Tongue (tissue), 3 donors: ENCODE measurements at places on chromosomes 4 and X.
A peak's percentile ranks its signal among the peaks of the same experiment; 100 is the strongest.

GRCh38 chr4:86816501-86817273, 32.5 kb downstream of the SLC10A6 start:
- DNase-seq = peak; percentile 32

- peak; percentile 11 for DNase-seq
Observed at GRCh38 chr4:137819964-137820383, 287.7 kb upstream of the PCDH18 start.

DNA sequence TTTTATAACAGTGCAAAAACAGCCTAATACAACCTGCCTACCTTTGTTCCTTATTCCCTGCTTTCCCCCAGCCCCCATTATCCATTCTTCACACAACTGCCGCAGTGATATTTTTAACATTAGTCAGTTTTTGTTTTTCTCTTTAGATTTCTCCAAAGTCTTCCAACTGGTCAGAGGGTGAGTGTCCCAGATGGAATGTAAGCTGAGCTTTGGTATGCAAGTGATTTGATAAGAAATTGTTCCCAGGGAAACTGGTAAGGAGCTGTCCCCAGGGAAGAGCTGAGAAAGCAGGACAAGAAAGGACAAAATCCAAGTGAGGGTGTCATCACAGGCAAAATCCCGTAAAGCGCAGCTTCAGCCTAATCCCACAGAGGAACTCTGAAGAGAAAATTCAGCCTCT, 475.5 kb upstream of the ADGRL3 start:
- no peak for DNase-seq

- DNase-seq = no peak
Observed at GRCh38 chr4:8181844-8182243, 17.2 kb upstream of the SH3TC1 start.

GRCh38 chr4:113179996-113180395, 130.5 kb downstream of the ANK2 start:
- no peak for DNase-seq

DNA sequence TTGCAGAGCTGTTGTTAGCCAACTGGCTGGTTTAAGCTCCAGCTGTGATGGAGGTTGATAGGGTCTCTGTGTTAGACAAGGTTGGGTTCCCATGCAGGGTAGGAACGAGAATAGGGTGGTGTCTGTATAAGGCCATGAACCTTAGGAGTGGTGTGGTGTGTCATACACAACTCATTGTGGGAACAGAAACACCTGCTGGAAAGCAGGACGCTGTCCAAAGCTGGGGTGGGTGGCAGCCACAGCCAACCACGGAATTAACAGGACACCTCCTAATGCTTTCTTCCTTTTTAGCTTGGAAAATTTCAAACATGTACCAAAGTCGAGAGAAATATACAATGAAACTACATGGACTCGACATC, 94.4 kb downstream of the ARHGAP10 start:
- no peak for DNase-seq

DNA sequence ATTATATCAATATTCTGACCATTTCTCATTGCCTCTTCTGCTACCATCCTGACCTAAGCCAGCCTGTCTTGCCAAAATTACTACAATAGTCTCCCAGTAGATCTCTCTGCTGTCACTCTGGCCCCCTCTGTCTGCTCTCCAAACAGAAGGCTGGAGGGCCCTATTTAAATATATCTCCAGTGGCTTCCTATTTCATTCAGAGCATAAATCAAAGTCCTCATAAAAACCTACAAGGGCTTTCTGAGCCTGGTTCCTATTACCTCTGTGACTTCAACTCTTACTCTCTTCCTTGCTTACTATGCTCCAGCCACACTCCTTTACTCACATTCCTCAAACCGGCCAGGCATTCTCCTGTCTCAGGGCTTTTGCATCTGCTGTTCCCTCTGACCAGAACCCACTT, 19.0 kb downstream of the IGSF1 start:
- DNase-seq = no peak

DNA sequence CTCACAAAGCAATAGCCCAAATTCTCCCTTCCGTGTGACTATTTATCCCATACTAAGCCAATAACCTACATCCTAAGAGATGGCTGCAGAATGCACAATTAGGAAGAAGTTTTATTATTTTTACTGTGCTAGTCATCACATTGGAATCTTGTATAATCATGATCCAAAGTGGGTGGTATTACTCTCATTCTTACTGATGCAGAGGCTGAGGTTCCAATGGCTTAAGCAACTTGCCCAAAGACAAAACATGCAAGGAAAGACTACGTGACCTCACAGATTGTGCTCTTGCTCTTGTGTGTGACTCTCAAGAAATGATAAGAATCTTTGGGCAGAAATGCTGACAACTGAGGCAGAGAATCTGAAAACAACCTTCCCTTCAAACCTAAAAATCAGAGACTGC, 212.2 kb downstream of the LDB2 start:
- no peak for DNase-seq

DNA sequence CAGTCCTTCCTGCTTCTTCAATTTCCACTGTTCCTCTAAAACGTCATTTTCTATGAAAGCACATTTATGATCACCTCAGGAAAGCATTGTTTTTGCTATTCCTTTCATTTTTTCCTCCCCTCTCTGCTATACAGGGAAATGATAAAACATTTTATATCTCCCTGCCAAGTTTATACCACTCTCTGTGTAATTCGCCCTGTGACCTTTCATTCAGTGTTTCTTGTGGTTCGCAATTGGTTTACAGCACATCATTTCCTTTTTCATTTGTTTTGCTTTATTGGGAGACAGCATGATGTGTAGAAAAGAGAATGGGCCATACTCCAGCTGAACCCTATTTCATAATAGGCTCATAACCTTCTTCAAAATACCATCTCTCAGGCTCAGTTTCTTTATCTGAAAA, 99.9 kb upstream of the RAPGEF2 start:
- DNase-seq = no peak

DNA sequence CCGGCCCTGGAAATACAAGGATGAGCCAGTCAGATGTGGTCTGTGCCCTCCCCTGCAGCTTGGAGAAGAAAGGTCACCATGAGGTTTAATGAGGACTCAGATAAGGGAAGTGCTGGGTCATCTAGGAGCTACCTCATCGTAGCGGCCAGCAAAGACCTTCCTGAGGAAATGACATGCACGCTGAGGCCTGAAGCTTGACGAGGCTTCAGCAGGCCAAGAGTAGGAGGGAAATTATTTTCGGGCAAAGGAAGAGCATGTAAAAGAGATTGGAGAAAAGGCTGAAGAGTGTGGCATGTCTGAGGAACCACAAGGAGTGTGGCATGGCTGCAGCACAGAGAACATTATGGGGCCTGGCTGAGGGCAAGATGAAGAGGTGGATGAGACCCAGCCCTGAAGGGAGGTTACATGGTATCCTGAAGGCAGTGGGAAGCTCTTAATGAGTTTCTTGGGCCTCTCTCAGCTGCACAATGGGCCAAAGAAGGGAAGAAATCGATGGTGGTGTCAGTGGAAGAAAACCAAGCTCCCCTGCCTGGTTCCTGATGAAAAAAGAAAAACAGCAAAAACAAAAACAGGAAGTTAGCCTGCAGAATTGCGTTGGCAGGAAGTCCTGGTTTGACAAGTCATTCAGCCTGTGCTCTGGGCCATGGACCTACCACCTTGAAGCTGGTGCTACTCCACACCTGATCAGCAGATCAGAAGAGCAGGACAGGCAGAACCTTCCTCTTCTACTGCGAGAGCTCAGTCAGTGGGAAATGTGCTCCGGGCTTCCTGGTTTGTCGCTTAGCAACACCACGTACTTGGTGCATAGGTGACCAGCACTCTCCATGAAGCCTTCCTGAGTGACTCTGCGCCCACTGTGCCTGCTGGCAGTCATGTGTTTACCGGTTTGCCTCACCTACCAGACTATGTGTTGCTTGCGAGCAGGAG, 134.5 kb upstream of the KLF3 start:
- DNase-seq = no peak

DNA sequence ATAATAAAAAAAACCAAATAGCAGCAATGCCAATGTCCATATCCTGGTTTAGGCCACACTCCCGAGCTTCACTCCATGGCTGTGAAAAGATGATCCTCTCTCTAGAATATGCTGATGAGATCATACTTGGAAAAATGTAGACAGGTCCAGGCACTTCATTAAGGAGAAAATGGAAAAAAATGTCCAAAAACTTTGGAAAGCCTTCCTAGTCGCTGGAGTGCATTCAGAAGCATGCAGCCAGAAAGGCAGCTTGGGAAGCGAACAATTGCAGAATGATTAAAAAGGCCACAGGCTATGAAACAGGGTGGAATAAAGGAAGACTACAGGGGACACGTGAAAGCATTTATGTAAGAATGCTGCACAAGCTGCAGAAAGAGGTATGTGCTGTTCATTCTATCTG, 165.6 kb upstream of the HCCS start:
- DNase-seq = peak; percentile 73

DNA sequence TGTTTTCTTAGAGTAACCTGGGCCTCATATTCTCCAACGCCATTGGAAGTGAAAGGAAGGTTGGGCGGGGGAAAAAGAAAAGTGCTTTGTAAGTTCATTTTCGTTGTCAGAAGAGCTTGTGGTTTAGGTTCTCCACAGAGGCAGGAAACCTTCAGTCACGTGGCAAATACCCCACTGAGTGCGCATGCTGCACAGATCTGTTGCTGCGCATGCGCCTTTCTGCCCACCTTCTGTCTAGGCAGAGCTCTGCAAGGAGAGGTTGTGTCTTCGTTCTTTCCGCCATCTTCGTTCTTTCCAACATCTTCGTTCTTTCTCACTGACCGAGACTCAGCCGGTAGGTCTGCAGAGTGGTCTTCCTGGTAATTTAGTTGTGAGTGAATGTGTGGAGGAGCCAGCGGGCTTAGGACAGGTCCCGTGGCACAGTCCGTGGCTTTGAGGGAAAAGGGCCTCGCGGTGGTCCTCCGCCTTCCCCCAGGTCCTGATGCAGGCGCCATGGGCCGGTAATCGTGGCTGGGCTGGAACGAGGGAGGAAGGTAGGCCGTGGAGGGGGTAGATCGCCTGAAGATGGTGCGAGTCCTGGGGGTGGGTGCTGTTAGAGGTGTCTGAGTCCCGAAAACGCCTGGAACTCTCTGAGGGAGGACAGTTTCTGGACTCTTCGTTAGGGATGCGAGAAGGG, at the start of gene PAGE5:
TSS of gene PAGE5 (plus strand) at position 228 of the 676 bp plus-strand sequence. CDS start 1,037 bp downstream, outside the sequence.
- no peak for DNase-seq

- DNase-seq = no peak
Observed at GRCh38 chr4:182818926-182819730, 98.1 kb downstream of the DCTD start.

DNA sequence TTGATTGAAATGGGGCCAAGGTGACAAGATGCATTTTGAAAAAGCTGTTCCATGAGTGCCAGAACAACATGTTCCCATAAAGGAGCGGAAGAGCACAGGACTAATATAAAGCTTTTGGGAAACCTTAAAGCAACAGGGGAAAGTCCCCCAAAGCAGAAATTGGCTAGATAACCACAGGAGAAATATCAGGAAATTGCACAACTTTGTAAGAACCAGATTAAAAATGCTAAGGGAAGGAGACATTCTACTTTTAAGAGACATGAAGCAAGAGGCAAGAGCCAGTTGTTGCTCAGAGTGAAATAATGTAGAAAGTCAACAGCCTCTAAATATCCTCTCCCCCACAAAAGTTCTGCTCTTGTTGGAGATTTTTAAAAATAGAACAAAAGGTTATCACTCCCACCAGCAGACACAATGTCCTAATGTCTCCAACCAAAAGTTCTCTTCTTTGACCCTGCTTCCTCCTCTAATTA, 85.2 kb upstream of the LNX1 start:
- DNase-seq = no peak

DNA sequence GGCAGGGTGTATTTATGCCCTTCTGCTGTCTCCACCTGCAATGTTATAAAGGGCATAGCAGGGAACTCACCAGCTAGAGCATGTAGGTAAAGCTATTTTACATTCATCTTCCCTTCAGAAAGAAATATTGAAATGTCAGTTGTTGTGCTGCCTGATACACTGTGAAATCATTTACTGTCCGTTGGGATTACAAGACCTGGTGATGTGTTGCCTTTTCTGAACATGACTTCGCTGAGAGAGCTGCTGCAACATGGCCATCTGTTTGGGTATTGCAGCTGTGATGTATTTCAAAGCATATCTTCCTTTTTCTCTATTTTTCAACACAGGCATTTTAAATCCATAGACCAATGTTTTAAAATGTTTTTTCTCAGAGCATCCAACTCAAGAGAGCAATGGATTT, 644.1 kb upstream of the GNPDA2 start:
- DNase-seq = no peak

DNA sequence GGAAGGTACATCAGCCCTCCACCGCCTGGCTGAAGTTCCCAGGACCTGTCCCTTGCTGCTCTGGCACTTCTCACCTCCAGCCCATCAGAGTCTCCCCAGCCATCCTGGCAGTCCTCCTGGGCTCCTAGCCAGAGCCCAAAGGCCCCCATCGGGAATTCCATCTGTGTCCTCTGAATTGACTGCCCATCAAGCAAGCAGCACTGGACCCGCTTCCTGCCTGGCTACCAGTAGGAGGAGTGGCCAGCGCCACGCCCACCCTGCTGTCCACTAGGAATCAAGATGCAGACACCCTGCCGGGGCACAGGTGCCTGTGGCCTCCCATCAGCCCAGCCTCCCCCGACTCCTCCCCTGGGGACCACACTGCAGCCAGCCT, 47.2 kb downstream of the C4orf50 start:
- no peak for DNase-seq

GRCh38 chr4:48420144-48420543, 63.0 kb upstream of the SLC10A4 start:
- peak; percentile 11 for DNase-seq

DNA sequence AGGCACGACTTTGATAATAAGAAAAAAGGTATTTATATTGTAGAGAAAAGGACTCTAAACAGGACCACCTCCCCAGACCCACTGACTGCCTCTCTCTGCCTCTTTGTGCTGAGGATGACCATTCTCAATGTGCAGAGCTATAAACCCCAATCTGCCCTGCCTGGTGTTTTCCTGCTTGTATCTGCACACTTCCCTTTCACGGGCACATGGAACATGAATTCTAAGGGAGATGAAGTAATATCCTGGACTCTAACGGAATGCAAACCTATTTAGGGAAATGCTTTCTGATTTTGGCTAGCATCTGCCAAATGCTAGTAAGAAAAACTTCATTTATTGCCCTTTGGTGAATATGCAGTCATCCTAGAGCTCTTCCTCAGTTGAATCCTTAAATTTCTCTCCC, 2.4 kb downstream of the DIPK2B start:
- no peak for DNase-seq

- no peak for DNase-seq
Observed at GRCh38 chr4:102428122-102428521, 73.0 kb upstream of the NFKB1 start.

- DNase-seq = peak; percentile 37
Observed at GRCh38 chr4:110344165-110344564, 131.8 kb upstream of the ENPEP start.

- peak; percentile 3 for DNase-seq
Observed at GRCh38 chrX:14508025-14508690, 21.2 kb upstream of the GLRA2 start.
